ENCODE measurements at places on chromosomes 6 and 20. TPM values are rescaled to one million over a fixed set of nuclear protein-coding genes. Genes with fewer than 3 reads are reported as not detected.

DNA sequence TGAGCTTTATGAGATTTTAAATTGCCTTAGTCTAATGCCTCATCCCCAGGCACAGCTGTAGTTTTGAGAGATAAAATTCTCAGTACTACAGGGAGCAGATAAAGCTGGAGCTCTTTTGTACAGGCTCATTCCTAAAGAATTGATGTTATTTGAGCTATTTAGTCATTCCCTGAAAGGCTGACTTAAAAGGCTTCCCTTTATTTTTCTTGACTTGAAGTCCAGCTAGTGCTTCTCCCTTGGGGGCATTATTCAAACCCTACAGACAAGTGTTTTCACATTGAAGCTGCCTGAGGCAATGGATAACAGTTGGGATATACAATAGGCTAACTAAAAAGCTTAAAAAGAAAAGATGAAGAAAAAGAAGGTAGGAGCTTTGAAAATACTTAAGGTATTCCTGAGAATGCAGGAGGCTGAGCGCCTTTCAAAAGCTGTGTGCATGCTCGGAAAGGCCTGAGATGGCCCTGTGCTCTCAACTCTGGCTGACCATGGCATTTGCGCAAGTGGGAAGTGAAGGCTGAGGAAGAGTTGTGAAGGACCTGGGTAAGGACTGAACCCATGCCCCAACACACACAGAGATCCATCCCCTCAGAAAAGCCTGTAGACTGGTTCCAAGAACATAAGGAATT, 315.1 kb downstream of the SMOC2 start:
- no peak for DNase-seq

Gene CCN2
- total RNA-seq, result 56.8 TPM

DNA sequence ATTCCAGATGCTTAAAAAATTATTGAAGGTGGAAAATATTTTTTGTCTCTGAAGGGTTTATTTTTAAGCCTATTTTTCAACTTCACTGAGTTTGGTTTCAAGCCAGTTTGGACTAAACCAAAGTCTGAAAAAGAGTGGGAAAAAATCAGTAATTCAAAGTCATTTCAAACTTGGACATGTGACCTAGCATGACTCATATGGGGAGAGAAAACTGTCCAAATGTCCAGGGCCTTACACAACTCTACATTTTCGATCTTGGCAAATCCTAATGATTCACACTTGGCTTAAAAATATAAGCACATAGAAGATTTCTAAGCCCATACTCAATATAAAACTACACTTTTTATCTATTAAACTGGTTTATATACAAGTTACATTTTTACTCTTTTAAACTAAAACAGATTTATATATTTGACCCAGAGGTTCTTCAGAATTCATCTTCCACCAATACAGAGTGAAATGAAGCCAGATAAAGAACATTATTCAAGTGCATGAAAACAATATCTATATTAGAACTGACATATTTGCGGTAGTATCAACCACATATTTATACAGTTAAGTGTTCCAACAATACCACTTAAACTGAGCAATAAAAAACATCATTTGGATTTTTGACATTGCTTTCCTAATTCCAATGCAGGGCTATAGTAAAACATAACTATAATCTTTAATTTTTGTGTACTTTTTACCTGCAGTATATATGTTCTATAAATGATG, 110.3 kb upstream of the TCF21 start:
- no peak for DNase-seq

Gene SLC25A27
- 17.4 TPM for total RNA-seq

Gene ASIP
- total RNA-seq, result not detected
